ENCODE measurements at places on chromosomes 13 and 19.

DNA sequence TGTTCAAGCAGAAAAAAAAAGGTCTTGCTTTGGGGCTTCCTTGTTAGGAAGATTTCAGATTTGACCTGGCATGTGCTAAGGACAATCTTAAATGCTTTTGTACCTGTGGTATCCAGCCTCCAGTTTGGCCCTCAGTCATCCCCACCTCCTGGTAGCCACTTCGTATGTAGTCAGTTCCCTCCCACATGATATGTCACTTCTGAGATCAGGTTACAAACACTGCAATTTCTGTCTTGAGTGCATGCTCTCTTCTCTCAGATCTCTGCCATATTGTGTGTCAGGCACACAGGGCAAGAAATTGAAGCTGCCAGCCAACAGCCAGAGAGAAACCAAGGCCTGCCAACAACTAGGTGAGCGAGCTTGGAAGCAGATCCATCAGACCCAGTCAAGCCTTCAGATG, 60.3 kb upstream of the STARD13 start:
- DNase-seq: no peak

GRCh38 chr13:75079226-75079625, 402.7 kb downstream of the TBC1D4 start:
- no peak for DNase-seq

DNA sequence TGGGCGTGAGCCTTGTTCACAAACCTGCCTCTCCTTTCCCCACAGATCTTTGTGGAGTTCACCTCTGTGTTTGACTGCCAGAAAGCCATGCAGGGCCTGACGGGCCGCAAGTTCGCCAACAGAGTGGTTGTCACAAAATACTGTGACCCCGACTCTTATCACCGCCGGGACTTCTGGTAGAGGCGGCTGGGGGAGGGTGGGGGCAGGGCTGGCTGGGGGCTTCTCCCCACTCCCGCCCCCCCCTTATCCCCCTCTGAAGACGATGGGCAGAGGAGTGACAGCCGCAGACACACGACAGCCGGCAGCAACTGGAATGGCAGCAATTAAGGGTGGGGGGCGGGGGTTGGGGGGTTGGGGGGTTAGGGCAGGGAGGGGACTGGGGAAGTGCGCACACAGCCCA, 1.1 kb upstream of the EPN1 start:
- no peak for DNase-seq

GRCh38 chr19:18969931-18970659, 29.1 kb upstream of the HOMER3 start:
- DNase-seq: no peak

- DNase-seq: no peak
Measured at GRCh38 chr19:928471-929202, 2.8 kb downstream of the ARID3A start.

DNA sequence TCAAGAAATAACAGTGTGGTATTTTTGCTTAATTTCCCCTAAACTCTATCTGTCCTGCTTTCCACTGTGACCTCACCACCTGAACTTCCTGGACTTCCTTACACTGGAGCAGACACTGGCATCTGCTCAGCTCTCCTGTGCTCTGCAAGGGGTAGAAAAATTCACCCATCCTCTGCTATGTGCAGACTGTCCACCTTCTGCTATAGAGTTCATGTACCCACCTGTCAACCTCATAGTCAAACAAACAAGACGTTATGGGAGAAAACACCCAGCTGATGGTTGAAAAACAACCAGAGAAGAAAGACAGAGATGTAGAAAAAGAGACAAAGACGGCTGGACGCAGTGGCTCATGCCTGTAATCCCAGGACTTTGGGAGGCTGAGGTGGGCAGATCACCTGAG, 12.2 kb downstream of the LAIR1 start:
- no peak for DNase-seq

- no peak for DNase-seq
Measured at GRCh38 chr19:55261671-55262126, 2.9 kb upstream of the PPP6R1 start.

- DNase-seq: no peak
Measured at GRCh38 chr19:11268783-11269267, 6.5 kb upstream of the DOCK6 start.

- DNase-seq: no peak
Measured at GRCh38 chr13:91135968-91136367, 211.5 kb upstream of the MIR17HG start.

- DNase-seq: no peak
Measured at GRCh38 chr13:54949735-54950134, 1921.1 kb downstream of the OLFM4 start.

DNA sequence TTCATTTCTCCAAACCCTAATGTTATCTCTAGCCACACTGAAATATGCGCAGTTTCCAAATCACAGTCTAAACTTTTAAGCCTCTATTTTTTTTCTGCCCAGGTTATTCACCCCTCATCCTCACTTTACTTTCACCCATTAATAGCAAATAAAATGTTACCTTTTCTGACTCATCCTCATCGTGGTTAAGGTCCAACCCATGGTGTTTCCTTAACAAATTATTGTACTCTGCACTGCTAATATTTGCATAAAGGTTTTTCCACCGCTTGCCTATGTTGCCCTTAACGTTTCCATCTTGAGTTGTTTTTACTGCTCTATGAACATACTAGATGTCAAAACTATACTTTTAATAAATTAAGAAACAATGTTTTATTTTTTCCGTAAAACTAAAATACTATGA, 780.9 kb upstream of the KLHL1 start:
- DNase-seq: no peak

GRCh38 chr19:3958836-3959765, 11.8 kb downstream of the DAPK3 start:
- no peak for DNase-seq

- DNase-seq: peak; percentile 72
Measured at GRCh38 chr19:16143399-16144215, at the start of gene HSH2D. TSS of gene HSH2D (plus strand) at chr19:16143685. CDS start at chr19:16148751, 5,066 bp downstream.

GRCh38 chr13:112177450-112178288, 110.7 kb downstream of the SOX1 start:
- no peak for DNase-seq

DNA sequence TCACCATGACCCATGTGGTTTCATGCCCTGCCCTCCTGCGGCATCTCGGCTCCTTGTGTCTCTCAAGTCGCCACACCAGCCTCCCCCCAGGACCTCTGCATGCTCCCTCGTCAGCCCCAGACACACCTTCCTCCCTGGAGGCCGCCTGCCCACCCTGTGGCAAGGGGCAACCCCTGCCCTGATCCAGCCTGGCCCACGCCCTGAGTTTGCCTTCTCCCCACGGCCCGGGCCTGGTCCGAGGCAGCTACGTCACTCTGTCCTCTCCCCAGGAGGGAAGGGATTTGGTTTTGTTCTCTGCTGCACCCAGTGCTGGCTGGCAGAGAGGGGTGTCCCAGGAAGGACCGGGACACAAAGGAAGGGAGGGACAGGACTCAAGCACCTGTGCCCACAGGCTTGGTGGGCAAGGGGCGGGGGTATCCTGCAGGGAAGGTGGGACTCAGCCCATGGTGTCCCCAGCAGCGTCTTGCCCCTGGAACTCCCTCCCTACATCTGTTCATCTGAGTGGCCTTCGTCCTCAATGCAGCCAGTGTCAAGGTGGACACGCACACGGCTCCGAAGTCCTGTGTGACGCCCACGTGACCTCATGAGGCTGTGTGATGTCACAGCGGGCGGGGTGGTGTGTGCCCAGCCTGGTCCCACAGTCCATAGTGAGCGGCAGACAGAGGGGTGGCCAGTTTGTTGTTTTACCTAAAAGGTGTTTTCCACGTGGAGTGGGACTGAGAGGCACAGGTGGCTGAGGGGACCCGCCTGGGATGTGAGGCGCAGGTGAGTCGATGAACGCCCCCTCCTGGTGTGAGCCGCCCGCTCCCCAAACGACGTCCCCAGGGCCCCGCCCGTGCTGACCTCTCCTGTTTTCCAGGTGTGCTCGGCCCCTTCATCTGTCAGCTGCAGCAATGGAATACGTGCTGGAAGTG, at the start of gene TEX29:
Gene TEX29, plus strand, starts transcription at position 645 of the 914 bp plus-strand sequence. Its CDS starts 249 bp downstream, at position 894.
- DNase-seq: no peak

- DNase-seq: no peak
Measured at GRCh38 chr13:41052441-41052840, 8.9 kb upstream of the WBP4 start.

- DNase-seq: no peak
Measured at GRCh38 chr19:56087647-56088496, 33.2 kb downstream of the ZNF787 start.

- DNase-seq: no peak
Measured at GRCh38 chr13:107209824-107210722, 642.1 kb upstream of the ARGLU1 start.

DNA sequence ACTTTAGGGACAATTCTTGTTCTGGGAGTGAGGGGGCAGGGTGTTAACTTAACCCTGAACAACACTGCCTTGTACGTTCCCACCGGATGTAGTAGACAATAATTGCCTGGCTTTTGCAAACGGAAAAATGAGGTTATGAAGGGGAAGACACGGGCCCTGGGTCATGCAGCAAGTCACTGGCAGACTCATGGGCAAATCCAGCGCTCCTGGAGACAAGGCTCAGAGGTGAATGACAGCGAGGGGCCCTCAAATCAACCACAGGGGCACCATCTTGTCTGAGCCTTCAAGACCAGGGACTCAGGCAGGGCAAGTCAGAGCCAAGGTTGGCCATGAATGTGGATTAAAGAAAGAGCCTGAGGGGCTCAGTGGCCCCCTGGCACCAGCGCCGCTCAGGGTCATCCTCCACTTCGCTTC, 2.8 kb downstream of the RASA3 start:
- DNase-seq: no peak

GRCh38 chr13:110237875-110238817, 68.8 kb downstream of the COL4A1 start:
- no peak for DNase-seq

- DNase-seq: no peak
Measured at GRCh38 chr13:20035130-20035529, 76.6 kb downstream of the ZMYM2 start.

- no peak for DNase-seq
Measured at GRCh38 chr13:55992145-55992544, 1148.6 kb upstream of the PRR20A start.

- no peak for DNase-seq
Measured at GRCh38 chr19:35115177-35115951, at the start of gene FXYD3. TSS of gene FXYD3 (plus strand) at chr19:35115823. CDS start at chr19:35119377, 3,554 bp downstream.

DNA sequence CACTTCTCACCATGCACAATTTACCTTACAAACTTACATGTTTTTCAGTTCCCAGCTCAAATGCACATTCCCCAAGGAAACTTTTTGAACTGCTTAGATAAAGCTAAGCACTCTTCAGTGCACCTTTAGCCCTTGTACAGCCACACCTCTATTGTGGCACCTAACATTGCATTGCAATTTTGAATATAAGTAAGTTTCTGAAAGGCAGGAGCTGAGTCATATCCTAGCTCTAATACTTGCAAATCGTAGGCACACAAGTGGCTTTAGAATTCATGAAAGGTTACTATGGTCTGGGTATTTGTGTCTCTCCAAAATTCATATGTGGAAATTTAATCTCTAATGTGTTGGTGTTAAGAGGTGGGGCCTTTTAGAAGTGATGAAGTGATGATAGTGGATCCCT, 4.9 kb upstream of the ESD start:
- DNase-seq: no peak

DNA sequence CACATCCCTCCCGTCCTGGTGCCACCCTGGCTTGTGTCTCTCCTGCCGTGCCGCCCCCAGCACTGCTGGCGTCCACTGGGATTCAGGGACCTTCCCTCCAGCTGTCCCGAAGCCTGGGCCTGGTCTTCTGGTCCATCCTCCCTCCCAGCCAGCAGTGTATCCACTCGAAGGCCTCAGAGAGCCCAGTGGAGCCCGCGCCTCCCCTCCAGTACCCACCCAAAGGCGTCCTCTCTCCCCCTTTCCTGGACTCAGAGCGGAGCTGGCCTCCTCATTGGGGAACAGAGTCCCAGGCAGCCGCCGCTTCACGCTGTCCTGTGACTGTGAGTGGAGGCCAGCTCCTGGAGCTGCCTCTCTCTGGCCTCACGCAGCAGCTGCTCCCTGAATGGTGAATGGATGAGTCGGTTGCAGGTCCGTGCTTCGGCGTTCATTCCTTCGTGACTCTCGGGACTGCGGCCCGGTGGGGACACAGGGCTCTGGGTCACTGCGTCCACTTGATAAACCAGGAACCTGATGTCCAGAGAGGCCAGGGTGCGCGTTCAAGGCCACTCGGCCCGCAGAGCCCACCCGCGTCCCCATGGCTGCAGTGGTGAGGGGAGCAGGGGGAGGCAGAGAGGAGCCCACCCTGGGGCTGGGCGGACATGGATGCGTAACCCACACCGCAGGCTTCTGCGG, 12.1 kb downstream of the ONECUT3 start:
- no peak for DNase-seq

DNA sequence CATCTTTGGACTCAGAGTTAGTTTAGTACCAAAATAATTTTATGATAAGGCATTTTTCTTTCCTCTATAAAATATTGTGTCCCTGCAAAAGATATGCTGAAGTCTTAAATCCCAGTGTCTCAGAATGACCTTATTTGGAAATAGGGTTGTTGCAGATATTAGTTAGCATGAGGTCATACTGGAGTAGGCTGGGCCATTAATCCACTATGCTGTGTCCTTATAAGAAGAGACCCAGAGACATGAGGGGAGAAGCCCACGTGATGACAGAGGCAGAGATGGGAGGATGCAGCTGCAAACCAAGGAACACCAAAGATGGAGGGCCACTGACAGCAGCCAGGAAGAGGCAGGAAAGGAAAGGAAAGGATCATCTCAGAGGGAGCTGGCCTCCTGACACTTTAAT, 6.4 kb downstream of the POGLUT2 start:
- DNase-seq: no peak

- DNase-seq: peak; percentile 98
Measured at GRCh38 chr19:2269244-2270156, 12.5 kb downstream of the PEAK3 start.

GRCh38 chr13:88074794-88075510, 403.8 kb downstream of the SLITRK5 start:
- DNase-seq: no peak

GRCh38 chr19:531753-532560, at the start of gene CDC34:
TSS of gene CDC34 (plus strand) at chr19:531760. CDS start at chr19:531932, 172 bp downstream.
- no peak for DNase-seq

DNA sequence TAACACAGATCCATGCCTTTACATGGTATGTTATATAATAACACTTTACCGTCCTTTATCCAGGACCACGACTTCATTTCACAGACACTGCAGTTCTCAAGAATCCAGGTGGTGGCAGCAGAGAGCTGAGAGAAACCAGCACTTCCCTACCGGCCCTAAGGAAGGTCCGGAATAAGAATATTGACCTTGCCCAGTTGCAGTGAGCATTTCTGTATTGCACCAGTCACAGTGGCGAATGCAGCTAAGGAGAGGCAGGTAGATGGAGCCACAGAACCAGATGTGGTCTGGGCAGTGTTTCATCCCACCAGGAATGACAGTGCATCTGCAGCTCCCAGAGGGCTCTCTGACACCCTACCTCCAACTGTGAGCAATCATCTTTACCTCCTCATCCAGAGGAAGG, 44.6 kb downstream of the ZNF787 start:
- DNase-seq: no peak

GRCh38 chr13:110798081-110798994, 84.8 kb downstream of the ING1 start:
- DNase-seq: no peak

DNA sequence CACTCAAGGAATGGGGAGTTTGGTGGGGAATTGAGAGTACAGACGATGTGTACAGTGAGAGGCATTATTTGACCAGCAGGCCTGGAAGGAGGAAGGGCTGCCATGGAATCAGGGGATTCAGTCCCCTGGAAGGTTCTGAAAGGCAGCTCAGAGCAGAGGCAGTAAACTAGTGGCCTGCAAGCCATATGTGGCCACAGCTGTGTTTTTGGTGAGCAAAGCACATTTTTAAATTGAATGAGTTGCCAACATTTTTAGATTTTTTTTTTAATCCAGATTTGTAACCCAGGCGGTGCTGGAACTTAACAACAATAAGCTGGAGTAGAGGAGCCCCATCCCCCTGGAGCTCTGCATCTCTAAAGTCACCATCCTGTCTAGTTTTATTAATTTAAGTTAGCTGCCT, 95.3 kb upstream of the IPO5 start:
- no peak for DNase-seq
